ENCODE measurements at places on chromosomes 11 and 22.

DNA sequence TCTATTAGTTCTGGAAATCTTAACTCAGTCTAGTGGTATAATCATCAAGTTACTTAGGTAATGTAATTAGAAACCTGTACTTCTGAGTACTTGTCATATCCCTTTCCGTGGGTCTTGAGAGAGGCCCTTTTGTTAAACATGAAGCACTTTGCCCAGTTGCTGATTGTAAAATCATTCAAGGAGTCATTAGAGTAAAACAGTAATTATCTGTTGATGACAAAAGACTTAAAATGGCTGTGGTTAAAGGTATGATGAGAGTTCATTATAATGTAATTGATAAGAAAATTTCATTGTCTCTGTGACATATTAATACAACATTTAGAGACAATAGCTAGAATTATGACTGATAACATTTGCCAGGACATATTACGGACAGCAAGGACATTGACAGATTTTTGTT, 34.3 kb downstream of the PRR5L start:
- no peak for DNase-seq

DNA sequence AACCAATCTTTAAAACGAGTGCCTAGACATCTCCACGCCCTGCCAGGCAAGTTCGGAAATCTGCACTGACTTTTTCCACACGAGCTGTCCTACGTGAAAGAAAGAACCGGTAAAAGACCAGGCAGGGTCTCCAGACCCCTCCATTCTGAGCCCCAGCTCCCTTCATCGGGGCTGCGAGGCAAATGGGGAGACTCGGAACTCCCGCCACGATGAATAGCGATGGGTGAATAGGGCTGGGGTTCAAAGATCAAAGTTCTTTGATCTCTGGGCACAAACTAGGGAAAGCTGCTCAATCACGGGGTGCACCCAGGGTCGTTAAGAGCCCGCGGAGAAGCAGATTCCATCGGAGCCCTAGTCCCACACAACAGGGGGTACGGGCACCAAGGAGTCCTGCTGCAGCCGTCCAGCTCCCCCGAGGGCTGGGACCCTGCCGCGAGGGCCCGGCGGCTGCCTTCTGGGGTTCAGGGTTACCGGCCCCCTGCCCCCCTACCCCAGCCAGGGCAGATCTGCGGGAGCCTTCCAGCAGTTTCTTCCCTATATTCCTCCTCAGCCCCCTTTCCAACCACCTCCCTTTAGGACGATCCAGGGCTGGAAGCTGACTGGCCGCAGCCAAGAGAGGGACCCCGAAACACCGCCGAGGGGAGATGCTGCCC, 1.1 kb downstream of the LRP4 start:
- DNase-seq, result no peak

- DNase-seq, result no peak
Observed at GRCh38 chr22:45584121-45584570, 81.5 kb downstream of the FBLN1 start.

DNA sequence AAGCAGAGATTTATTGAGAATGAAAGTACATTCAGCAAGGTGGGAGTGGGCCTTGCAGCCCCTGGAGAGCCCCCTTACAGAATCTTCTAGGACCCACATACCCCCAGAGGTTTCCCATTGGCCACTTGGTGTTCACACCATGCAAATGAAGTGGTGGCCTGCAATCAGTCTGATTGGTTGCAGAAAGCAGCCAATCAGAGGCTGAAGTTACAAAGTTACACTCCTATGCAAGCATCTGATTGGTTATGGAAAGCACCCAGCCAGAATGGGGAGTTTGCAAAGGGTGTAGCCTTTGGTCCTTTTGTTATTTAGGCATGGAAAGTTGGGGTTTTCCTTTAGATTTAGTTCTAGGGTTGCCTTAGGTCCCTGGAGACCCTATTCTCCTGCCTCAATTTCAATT, 34.9 kb downstream of the UVRAG start:
- no peak for DNase-seq

- DNase-seq, result no peak
Observed at GRCh38 chr11:60830478-60831142, 11.3 kb upstream of the CCDC86 start.

DNA sequence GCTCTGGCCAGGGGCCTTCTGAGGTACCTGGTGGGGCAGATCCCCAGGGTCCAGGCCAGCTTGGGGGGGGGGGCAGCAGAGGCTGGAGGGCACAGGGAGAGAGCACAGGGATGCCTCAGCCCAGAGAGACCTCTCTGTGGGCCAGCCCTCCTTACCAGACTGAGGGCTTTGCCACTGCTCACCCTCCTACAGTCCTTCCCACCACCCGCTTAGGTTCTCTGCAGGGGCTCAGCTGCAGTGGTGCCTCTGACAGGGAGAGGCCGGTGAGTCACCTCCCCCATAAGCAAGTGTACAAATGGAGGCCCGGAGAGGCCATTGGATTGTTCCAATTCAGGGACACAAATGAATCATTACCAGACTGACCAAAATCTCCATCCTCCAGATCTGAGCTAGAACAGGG, 68.1 kb upstream of the LMO1 start:
- DNase-seq, result no peak

GRCh38 chr11:126585774-126586491, 230.4 kb downstream of the ST3GAL4 start:
- no peak for DNase-seq

DNA sequence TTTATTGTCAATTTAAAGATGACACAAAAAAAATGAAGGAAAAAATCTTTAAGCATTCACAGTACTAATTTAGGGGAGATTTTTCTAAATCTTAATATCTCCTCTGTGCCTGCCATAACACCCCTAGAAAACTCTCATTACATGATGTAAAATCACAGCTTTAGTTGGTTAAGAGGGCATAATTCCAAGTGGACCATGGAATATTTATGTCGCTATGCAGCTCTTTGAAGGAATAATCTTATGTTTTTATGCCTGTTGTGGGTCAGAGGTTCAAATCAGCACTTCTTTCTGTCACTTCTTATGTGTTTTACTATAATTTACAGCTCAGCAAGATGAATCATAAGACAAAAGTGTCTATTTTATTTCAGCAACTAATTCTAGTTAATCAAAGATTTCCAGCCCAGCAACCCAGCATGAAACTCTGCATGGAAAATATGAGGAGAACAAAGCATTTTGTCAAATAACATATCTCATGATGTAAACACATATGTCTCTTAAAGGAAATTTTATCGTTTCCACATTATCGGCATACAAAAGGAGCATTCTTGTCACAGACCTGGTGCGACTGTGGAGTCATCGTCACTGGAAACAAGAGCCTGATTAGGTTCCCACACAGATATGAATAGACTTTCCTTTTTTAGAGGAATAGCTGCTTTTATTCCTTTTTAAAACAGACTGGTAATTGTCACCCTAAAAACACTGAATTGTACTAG, 274.8 kb downstream of the SOX6 start:
- DNase-seq, result no peak

DNA sequence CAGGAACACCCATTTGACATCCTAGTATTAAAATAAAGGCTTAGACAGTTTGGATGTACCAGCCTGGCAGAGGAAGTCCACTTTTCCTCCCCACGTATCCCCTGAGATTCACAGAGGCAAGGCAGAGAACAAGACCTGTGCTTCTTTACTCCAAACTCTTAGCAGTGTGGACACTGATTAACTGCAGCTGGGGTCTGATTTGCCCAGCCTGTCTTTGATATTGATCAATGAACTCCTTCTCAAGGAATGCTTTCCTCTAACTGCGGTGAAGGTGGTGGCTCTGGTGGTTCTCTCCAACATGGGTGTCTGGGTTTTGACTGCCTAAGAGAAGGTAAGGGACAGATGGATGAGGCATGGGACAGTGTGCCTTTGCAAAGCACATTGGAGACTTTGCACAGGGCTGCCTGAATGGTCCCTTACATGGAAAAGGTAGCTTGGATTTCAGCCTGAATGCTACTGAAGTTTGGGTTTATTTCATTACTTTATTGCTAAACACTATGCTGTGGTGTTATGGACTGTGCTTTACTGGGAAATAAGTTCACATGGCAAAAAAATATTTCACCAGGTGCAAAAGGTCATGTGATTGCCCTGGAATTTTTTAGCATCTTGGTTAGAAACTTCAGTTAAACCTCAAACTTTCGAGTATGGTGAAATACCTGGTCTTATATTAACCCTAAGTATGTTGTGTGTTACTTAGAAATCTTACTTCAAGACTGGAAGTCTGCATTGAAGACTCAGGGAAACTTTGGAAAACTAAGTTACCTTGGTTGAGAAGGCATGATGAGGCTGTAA, 1.8 kb downstream of the GAS2 start:
- DNase-seq, result no peak

DNA sequence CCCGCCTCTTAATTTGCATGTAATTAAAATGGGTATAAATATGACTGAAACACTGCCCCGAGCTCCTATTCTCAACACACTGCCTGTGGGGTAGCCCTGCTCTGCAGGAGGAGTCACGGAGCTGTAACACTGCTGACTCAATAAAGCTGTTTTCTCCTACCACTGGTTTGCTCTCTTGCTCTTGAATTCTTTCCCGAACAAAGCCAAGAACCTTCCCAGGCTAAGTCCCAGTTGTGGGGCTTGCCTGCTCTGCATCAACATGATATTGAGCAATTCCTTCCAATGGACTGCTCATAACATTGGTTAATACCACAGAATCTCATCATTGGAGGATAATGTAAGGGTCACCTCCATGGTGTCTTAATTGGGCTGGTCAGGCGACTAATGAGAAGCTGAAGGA, 114.4 kb downstream of the FBXO7 start:
- no peak for DNase-seq

DNA sequence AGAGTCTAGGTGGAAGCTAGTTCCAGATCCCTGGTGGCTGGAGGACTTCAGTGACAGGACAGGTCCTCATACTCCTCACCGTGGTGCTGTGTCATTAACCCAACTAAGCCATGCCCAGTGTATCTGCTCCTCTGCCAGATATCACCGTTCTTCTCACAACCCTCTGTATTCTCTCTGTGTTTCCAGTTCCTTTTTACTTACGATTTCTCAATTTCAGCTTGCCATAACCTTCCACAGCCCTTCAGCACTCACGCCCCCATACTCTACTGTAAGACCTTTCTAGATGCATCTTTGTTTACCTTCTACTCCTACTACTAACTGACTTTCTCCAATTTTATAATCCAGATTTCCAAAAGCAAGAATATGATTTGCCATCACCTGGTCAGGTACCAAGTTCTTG, 26.1 kb upstream of the RIC3 start:
- no peak for DNase-seq

- no peak for DNase-seq
Observed at GRCh38 chr22:18044548-18045271, 20.3 kb upstream of the MICAL3 start.

DNA sequence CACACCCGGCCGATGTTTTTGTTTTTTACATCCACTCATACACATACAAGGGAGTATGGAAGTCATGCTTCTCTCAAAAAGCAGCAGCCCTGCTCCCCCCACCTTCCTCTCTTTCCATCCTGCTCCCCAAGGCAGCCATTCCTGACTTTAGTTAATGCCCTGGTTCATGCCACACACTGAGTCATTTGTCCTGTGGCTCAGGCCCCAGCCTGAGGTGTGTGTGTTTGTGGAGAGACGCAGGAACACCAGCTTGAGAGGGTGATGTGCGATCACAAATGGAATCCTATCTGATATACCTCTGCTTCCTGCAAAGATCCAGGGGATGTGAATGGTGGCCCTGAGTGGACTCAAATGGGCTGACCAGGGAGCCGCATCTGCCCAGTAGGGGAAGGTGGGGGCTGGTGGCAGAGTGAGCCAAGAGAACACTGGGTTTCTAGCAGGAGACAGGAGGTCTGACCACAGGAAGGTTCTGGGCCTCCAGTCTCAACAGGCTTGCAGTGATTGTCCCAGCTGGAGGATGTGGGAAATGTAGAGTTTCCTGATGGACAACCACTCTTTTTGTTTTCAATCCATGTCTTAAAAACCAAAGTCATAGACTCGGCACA, 86.7 kb downstream of the OSBP2 start:
- no peak for DNase-seq

- DNase-seq, result peak; percentile 41
Observed at GRCh38 chr22:44047891-44048301, 23.8 kb downstream of the PARVB start.

GRCh38 chr22:19240813-19241592, 50.5 kb downstream of the CLTCL1 start:
- DNase-seq, result no peak

All from activated naive CD4-positive, alpha-beta T cell treated with anti-CD3 and anti-CD28 coated beads, Interleukin-2, amount 10 ng/mL, durations not matched to agents 7 days and 5 days (primary cell).